Activated T-cell treated with anti-CD3 and anti-CD28 coated beads, Interleukin-2, amount 50 U/mL, for 72 hours (primary cell): ENCODE measurements at places on chromosomes 12 and 14.

- no peak for DNase-seq
These were observed 125.2 kb downstream of the BCL11B start for GRCh38 chr14:99146616-99147365.

DNA sequence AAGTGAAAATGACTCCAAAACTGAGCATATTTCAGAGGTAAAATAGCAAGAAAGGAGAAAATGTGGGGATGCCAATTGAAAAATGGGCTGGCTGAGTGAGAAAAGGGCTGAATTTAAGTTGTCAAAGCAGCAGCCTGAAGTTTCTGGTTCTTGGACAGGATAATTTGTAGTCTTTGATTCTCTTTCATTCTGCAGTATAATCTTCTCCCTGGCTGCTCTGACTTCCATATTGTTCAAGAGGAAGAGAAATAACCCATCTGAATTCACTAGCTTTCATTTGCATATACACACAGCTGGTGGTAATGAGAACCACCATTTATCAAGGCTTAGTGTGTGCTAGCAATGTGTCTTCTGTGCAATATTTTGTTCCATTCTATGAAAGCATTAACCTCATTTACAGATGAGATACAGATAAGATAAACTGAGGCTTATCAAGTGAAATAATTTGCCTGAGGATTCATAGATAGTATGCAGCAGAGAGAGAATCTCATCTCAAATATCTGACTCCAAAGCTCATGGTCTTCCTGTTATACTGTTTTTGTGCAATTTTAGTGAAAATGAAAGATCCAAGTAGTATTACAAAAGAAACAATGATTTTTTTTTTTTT is 184.2 kb downstream of the TMTC2 start:
- DNase-seq = no peak

DNA sequence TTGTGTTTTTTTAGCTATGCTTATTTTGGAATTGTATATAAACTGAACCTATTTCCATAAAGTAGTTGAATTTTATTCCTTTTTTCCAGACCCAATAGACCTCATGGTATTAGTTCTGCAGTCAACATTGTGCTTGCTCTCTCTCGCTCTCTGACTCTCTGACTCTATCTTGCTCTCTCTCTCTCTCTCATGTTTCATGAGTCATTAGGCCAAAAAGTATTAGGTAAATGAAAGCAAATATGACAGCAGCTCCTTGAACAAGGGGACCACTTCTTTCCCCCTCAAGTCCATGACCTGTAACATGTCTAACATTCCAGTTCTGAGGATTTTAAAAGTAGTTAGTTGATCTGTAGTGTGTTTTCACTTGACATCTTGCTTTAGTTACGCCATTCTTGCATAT is 14.0 kb upstream of the C12orf71 start:
- DNase-seq = no peak

DNA sequence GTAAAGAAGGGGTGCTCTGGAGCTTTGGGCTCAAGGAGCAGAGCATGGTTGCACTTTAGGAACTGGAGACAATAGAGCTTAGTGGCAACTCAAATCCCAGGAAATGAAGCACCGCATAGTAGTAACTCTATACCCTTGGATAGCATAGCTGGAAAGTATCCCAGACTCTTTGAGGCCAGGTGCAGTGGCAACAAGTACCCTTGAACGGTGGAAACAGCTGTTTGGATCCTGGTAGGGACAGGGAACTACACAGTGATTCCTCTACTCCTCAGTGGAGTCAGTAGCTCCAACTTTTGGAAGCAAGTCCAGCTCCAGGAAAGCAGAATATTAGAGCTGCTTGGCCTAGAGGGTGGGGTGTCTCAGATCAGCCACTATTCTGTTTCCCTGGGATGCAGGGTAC is 129.0 kb upstream of the WSCD2 start:
- DNase-seq = no peak

DNA sequence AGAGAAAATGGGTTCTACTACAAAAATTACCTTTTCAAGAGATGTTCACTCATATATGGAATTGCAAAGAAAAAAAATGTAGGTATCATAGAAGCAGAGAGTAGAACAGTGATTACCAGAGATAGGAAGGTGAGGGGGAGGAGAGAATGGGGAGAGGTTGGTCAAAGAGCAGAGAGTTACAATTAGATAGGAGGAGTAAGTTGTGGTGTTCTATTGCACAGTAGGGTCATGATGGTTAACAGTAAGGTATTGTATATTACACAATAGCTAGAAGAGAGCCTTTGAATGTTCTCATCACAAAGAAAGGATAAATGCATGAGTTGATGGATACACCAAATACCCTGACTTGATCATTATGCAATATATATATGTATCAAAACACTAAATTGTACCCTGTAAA is 145.8 kb downstream of the TMEM117 start:
- no peak for DNase-seq

- no peak for DNase-seq
These were observed 83.9 kb upstream of the OSBPL8 start for GRCh38 chr12:76643438-76643837.

DNA sequence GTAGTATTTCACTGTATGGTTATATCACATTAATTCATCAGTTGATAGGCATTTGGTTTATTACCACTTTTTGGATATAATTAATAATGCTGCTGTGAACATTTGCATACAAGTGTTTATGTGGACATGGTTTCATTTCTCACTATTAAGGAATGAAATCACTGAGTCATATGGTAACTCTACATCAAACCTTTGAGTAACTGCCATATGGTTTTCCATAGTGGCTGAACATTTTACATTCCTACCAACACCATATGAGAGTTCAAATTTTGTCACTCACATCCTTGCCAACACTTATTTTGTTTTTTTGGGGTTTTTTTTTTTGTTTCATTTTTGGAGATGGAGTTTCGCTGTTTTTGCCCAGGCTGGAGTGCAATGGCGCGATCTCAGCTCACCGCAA is 30.2 kb upstream of the EAPP start:
- no peak for DNase-seq
